ENCODE measurements at places on chromosomes 12 and 14.
A peak's percentile ranks its signal among the peaks of the same experiment; 100 is the strongest.

DNA sequence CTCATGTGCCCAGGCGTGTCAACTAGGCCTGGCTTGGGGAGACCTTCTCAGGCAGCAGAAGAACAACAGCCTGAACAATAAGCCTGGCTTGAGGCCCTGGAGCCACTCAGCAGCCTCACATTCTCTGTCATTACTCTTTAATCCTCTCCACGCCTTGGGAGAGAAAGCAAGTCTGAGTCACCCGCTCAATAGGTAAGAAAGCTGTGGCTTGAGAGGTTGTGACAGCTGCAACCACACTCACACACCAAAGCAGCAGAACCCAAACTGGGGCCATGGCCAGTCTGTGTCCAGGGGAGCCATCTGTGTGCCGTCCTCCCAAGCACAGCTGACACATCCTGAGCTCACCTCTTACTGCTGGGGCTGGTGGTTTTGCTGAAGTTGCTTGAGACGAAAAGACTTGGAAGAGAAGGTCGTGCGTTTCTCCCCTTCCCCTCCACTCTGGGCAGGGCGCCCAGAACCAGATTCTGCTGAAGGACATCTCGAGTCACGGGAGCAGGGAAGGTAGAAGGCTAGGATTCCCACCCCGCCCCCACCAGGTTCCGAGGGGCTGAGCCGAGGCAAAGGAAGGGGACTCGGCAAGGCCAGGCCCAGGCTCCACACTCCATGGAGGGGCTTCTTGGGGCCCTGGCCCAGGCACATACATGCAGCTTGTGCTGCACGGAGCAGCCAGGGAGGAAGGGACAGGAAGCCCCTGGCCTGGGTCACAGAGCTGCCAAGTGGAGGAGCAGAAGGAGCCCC is 5.5 kb downstream of the TMEM63C start:
- no peak for DNase-seq

- DNase-seq, result no peak
Observed at GRCh38 chr12:62640910-62641448, 174.4 kb downstream of the MON2 start.

DNA sequence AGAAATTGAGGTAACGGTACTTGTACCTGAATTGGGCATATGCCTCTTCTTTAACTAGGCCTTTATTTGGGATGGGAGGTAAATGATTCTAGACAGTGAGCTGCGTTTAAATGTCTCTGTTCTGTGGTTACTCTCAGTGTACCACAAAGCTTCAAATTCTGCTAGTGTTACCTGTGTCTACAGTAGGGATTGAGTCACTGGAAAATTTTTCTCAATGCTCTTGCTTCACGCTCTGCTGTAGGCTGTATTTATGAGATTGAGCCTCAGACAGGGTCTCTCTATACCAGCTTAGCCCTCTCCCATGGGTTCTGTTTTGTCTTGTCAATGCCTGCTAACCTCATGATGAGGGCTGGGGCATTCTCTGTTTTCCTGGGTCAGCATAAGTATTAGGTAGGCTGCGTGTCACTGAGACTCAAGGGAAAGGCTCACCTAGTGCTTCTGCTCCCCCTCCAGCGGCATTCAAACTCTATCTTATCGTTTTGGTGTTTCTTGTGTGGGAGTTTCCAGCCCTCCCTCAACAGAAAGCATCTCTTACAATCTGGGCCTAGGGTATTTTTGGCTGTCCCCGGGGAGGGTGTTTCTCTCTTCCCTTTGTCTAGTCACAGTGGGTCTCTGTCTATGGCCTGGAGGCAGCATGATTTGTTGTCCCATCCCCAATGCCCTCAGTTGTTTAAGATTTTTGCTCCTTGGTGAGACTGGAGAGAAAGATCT is 285.8 kb downstream of the ADGRD1 start:
- DNase-seq, result no peak

GRCh38 chr12:104426926-104427546 is 29.7 kb upstream of the CHST11 start:
- no peak for DNase-seq

DNA sequence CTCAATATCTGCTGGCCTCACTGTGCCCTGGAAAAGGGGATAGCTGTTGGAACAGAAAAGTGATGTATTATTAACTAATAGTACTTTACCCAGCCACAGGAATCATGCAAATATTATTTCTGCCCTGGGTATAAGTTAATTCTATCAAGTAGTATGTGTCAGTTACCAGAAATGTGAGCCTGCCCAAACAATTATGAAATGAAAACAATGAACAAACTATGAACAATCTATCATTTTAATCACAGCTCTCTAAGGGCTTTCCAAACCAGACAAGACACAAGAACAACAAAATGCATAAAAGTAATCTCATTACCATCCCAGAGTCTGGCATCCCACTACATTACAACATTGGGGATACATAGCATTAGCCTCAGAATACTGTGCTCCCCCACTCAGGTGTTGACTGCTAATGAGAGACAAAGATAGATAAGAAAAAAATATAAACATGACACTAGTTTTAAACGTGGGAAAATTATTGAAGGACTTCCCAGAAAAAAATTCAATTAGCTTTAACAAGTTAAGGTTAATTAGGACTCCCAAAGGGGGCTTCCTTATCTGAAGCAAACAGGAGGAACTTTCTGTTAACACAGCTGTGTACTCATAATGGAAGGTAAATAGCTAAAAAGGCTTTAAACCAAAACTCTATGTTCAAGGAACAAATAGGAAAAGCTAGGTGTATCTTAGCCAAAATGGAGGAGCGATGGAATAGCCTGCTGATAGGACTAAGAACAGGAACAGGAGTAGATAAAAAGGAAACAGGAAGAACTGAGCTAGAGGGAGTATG is 3.3 kb downstream of the DCAF5 start:
- no peak for DNase-seq

- DNase-seq, result no peak
Observed at GRCh38 chr12:92140896-92141536, 4.6 kb downstream of the BTG1 start.

DNA sequence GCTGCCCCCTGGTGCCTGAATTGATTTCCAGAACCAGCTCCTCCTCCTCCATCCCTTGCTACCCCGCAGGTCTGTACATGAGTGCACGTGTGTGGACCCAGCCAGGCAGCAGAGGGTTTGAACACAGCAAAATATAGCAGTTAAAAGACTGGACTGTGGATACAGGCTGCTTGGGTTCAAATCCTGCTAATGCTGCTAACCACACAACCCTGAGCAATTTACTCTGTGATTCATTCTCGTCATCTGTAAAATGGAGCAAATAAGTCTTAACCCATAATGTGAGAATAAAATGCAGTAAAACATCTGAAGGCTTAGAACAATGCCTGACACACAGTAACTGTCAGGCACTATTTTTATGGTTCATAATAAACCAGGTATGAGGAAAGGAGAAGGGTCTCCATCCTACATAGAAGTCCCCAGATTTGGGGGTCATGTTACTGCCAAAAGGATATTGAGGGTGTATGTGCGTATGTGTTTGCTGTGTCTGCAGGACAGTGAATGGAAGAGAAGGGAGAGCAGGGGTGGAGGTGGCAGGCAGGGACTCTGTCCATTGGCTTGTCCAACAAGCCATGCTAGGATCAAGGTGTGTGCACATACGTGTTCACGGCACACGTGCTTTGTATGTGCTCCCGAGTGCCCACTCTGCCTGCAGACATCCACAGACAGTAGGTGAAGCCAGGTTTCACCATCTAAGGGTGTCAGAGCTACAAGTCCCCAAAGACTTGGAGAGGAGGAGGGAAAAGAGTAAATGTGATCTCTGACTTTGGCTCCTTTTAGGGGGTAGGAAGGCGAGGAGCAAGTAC is 1.5 kb upstream of the STAT6 start:
- DNase-seq, result no peak

DNA sequence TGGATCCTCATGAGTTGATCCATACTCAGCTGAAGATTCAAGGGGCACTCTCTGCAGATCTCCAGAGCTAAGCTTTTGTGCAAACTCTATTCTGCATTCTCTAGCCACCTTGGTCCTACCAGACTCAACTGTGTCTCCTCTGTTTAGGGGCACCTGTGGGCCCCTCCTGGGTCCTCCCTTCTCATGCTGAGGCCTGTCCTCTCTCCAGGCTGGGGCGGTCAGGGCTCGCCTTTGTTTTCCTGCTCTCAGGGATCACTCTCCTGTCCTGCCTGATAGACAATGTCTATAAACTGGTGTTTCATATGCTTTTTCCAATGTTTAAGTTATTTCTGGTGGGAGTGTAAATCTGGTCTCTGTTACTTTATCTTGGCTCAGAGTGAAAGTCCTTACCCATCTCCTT is 11.6 kb upstream of the KIF26A start:
- DNase-seq, result no peak

DNA sequence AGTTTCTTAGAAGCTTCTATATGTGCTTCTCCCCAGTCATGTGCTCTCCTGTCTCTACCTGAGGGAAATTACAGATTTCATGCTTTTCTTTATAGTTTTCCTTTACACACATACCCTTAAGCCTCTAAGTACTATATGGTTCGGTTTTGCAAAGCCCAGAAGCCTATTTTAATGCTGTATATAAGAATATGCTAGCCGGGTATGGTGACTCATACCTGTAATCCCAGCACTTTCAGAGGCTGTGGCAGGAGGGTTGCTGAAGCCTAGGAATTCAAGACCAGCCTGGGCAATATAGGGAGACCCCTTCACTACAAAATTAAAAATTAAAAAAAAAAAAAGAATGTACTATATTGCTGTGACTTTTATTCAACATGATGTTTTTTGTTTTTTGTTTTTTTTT is 15.4 kb downstream of the DGLUCY start:
- no peak for DNase-seq

GRCh38 chr14:67071506-67071905 is 117.7 kb upstream of the GARIN2 start:
- no peak for DNase-seq

- no peak for DNase-seq
Observed at GRCh38 chr14:38629412-38629811, 373.5 kb upstream of the CLEC14A start.

- DNase-seq, result no peak
Observed at GRCh38 chr14:102737402-102738372, 39.6 kb upstream of the TRAF3 start.

DNA sequence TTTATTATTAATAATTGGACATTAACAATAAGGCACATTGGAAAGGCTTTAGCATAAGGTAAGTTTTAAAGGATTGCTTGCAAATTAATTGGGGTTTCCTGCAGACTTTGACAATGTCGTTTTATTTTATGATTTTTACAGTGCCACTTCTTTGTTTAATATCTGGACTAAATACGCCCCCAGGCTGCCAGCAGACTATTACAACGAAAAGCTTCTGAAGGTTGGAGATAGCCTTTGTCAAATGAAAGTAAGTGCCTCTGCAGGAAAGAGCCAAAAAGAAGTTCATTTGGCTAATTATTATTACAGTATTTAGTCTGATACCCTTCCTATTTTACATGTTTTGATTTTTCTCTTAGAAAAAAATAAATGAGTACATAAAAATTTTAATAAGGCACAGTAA is 11.3 kb downstream of the CFAP54 start:
- no peak for DNase-seq

DNA sequence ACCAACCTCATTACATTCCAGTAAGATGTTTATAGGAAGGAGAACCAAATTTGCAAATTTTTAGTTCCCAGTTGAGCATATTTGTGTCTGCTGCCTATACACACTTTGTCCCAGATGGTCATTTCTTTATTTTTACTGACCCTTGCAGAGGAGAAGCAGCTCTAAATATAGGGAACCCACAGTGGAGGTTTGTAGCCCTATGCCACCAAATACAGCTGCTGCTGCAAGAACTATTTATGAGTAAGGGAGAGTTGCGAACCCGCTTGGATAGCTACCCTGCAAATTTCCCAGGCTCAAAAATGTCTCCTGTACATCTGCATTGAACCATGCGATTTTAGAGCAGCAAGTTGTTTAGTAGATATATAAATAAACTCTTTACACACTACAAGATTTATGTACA is 48.2 kb downstream of the NAV3 start:
- DNase-seq, result no peak

DNA sequence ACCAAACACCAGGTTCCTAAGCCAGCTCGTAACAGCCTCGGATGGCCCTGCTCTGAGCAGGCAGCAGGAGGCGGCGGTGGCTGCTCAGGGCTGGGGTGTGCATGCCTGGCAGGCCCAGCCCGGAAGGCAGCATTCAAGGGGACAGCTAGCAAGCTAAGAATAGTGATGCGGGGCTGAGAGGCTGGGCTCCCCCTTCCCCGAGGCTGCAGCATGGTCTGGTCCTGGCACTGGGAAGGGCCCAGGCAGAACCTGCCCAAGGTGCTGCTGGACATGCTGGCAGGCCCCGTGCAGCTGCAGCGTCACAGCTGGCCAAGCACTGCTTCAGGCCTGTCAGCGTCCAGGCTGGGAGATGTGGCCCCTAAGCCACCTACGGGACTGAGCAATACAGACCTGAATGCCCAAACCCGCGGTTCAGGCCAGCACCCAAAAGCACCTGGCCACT is 26.4 kb upstream of the NUDT14 start:
- no peak for DNase-seq

- no peak for DNase-seq
Observed at GRCh38 chr12:118307069-118307954, 65.4 kb downstream of the TAOK3 start.

- DNase-seq, result no peak
Observed at GRCh38 chr14:26621807-26622560, 24.2 kb upstream of the NOVA1 start.

- no peak for DNase-seq
Observed at GRCh38 chr12:128811806-128812205, 12.0 kb downstream of the SLC15A4 start.

- DNase-seq, result peak; percentile 59
Observed at GRCh38 chr12:127060310-127060847, 1206.6 kb upstream of the TMEM132C start.

GRCh38 chr14:59067127-59067894 is 121.2 kb upstream of the DAAM1 start:
- no peak for DNase-seq

GRCh38 chr14:75049136-75049535 is 2.1 kb downstream of the MLH3 start:
- no peak for DNase-seq

DNA sequence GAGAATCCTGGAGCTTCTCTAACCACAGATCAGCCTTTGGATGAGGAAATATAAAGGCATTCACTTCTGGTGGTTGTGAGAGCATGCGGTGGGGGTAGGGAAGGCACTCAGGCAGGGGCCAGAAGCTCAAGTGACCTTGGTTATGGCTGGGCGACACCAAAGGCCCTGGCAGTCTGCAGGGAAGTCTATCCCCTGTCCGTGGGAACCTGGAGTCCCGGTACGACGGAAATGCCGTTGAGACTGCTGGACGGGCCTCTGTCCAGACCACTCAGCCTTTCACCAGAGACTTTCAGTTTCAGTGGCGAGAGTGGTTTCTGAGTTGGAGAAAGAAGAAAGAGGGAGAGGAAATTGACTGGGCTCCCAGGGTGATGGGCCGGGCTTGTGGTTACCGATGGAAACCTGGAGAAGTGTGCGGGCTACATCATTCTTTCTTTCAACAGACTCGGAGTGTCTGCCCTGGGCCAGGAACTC is 20.9 kb downstream of the ISCA2 start:
- DNase-seq, result no peak

Data from NCI-H1436 (cell line).